ENCODE measurements at places on chromosomes 6 and 20.

- no peak for DNase-seq
These were observed 116.2 kb upstream of the PLCB4 start for GRCh38 chr20:8952721-8953120.

- no peak for DNase-seq
These were observed 88.2 kb downstream of the SAMD3 start for GRCh38 chr6:130134582-130134981.

DNA sequence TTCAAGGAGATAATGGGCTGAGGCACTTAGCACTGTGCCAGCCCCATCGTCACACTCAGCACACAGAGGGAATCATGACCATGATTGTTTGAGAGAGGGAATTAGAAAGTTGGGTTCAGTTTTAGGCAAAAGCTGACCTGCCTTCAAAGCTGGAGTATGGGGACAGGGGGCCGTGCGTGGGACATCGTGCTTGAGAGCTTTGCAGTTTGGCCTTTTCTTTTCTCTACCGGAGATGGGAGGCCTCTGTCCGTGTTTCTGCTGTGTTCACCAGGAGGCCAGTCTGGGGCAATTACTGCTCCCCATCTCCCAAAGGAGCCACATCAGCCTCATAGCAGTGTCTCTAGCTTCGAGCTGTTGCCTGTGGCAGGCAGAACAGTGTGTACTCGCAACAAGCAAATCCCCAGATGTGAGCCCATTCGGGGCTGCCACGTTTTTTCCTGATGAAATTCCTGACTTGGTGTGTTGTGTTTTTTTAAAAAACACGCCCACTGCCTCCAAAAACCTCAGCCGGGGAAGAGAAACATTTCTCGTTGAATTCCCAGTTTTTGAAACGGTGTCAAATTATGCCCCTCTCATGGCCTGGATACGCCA is 20.2 kb downstream of the EYA2 start:
- no peak for DNase-seq

DNA sequence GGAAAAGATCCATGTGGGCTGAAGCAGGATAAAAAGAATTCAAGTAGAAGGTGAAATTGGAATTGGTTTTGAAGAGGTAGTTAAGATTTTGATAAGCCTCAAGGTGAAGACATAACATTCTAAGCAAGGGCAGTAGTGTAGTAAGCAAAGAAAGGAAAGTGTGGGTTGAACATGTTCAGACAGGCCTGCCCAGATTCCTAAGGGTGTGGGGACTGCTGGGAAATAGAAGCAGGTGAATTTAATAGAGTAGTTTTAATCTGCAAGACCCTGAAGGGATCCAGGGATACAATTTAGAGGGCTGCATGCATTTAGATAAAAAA is 19.1 kb downstream of the TAB2 start:
- DNase-seq: no peak

DNA sequence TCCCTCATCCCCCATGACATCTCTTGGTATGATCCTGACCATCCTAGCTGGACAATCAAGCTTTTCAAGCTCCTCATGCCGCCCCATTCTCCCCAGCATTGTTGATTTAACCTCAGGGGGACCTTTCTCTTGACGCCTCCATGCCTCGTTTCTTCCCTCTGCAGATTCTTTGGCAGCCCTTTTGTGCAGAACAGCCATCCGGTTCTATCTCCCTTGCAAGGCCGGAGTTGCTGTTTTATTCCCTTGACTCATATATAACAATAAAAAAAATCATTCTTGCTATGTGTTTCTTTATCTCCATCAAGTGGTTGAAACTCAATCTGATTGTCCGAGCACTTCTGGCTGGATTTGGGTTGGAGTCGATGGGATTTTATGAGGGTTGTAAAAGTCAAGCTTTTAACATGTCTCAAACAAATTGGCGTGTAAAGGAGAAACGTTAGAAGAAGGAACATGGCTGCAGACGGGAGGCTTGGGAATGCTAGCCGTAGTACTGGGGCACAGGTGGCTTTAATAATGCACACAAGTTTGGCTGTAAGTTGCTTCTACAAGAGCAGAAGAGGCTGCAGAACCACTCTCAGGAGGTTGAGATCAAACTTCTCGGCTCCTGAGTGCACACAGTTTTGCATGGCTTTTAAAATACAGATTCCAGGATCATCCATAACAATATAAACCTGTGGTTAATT is 3.9 kb upstream of the SULF2 start:
- no peak for DNase-seq

DNA sequence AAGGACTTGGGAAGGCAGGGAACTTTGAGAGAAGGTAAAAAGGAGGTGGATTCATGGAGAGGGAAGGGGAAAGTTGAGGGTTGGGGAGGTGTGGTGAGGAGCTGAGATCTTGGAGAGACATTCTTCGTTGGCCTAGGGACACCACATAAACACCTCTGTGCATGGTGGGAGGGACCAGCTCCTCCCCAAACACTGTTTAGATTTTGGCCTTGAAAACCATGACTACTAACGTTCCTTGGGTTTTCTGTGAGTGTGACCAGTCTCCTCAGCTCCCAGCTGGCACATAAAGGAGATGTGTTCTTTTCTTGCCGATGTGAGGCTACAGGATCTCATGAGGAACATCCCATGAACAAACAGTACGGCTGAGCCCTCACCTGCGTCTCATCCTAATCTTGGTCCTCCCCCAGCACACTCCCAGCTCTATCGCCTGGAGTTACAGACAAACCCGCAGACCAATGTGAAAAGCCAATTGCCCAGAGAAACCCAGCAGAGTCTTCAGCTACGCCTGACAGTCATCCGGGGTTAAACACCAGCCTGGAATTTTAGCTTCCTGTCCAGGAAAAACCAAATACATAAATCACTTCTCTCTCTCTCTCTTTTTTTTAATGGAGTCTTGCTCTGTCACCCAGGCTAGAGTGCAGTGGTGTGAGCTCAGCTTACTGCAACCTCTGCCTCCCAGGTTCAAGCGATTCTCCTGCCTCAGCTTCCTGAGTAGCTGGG is 22.0 kb upstream of the DDR1 start:
- no peak for DNase-seq

DNA sequence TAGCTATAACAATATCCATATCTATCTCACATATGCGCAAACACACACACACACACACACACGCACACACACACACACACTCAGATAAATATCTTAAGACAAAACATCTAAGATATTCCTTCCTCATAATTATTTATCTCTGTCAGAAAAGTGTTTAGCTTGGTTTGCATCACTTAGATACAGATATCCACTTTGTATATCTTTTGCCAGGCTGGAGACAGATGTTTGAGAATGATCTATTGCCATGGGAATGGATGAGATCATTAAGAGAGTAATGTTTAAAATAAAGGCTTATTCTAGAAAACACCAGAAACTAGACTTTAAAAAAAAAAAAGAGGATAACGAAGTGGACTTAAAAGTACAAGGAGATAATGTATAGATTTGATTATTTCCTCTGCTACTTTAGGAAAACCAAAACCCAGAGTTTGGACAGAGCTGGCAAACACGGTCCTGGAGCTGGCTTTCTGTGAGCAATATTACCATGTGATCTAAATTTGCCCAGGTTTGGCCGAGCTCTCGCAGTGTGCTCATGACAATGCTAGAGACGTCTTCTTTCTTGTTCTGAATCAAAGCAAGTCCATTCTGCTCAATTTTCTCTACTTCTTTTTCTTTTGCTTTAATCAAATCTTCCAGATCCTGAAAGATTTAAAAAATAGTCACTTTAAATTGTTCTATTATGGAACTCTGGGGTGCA is 411.8 kb downstream of the SYNE1 start:
- no peak for DNase-seq

GRCh38 chr6:26553264-26553634 is 15.1 kb downstream of the HMGN4 start:
- DNase-seq: peak; percentile 80

DNA sequence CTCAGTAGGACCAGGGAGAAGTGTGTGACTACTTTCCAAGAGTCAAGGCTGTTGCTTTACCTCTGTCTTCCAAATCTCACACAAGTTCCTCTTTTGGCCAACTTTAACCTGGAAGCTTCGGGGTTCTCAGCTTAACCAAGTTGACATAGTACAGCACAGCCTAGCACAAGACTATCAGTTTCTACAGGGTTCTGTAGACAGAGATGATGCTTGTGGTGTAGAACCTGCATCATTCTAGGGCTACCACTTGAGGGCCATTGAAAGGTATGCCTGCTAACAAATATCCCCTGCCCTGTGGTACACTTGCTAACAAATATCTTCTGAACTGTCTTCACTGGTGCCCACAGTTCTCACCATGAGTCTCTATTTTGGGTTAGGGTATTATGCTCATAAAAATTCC is 62.0 kb upstream of the MAP3K7 start:
- DNase-seq: no peak

DNA sequence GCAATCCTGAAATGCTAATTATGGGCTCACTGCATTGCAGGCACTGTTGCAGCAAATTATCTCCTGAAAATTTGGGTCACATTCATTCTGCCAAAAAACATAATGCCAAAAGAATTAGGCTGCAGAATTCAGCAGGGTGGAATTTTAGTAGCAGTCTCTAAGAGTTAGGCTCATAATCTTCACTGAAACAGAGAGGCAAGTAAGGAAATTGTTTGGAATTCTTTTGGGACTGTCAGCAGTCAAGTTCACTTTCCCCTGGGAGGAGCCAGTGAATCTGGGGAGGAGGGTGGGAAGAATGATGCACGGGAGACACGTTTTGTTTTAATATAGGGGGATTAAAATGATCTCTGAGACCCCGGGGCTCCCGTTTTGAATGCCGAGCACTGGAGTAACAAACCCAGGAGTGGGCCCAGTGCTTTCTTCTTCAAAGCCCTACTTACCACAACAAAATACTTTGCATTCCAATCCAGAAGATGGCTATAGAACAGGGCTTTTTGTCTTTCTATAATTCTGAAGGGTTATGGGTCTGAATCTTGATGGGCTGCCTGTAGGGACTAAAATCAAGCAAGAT is 44.7 kb downstream of the SOBP start:
- no peak for DNase-seq
